ENCODE measurements at places on chromosomes 5 and 9. TPM values are rescaled to one million over a fixed set of nuclear protein-coding genes. Genes with fewer than 3 reads are reported as not detected.

The ANKRD34B gene
- total RNA-seq, result not detected

The NTNG2 gene
- 3.0 TPM for total RNA-seq

The DDX4 gene
- total RNA-seq, result not detected

The AFF4 gene
- total RNA-seq, result 81.0 TPM

The CER1 gene
- total RNA-seq, result 28.8 TPM

The COL15A1 gene
- not detected for total RNA-seq

The PDE6A gene
- 0.39 TPM for total RNA-seq

The DMGDH gene
- total RNA-seq, result 0.59 TPM

DNA sequence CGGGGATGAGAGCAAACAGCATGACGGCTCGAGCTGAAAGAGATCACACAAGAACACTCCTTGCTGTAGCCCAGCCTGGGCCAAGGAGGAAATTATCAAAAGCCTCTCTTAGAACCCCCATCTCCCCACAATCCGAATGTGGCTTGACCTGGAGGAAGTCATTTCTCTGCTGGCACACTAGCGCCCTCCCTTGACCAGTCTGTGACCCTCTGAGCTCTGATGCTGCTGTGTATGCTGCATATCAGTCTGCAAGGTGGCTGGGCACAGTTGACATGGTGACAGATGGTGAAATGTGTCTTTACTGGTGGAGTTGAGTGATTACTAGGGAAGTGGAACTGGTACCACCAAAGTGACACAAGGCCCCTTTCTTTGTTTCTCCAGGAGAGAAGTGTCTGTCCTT is 3.3 kb downstream of the SLC46A2 start:
- DNase-seq, result peak; percentile 11
- no peak overlapping the region for H3K4me3 ChIP-seq
- no peak overlapping the region for H3K27ac ChIP-seq
- H3K27me3 ChIP-seq, result peaks cover 20% of the 10 kb centered on the region

DNA sequence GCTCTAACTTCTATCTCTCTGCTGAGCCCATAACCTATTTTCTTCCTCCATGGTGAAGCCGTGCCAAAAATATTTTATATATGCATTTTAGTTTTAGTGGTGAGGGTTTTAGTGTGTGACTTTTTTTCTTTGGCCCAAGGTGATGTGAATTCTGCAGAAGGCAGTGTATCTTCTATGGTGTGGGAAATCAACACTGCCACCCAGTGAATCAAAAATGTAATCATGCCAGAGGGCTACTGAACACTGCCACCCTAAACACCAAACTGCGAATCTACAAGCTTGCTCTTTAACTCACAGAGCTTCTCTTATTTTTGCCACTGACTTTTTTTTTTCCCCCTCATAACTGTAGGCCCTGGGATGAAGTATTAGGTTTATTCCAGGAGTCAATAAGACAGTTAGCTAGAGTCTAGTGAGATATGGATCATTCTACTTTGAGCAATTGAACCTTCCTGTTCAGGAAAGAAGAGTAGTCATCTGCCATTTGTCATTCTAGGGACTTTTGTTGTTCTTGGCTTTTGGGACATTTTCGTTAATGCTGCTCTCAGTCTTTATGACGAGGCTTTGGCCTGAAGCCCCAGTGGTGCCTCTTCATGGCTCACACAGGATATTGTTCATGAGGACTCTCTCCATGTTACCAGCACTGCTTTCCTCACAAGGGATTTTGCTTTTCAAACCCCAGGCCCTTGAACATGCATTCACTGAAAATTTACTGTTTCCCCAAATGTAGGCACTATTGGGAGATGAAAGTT is 53.1 kb downstream of the C7 start:
- H3K27me3 ChIP-seq, result no peaks in the 10 kb centered on the region
- H3K4me1 ChIP-seq, result no peaks in the 10 kb centered on the region
- H3K36me3 ChIP-seq, result no peaks in the 10 kb centered on the region
- H3K27ac ChIP-seq, result no peak overlapping the region

GRCh38 chr9:24594234-24594850 is 48.6 kb upstream of the IZUMO3 start:
- H3K36me3 ChIP-seq, result no peaks in the 10 kb centered on the region
- no peak for DNase-seq
- no peak overlapping the region for H3K4me3 ChIP-seq

GRCh38 chr5:31995006-31995405 is 179.1 kb downstream of the GOLPH3 start:
- H3K27me3 ChIP-seq, result no peaks in the 10 kb centered on the region
- no peaks in the 10 kb centered on the region for H3K4me1 ChIP-seq
- H3K4me3 ChIP-seq, result no peak overlapping the region
- H3K27ac ChIP-seq, result no peak overlapping the region

DNA sequence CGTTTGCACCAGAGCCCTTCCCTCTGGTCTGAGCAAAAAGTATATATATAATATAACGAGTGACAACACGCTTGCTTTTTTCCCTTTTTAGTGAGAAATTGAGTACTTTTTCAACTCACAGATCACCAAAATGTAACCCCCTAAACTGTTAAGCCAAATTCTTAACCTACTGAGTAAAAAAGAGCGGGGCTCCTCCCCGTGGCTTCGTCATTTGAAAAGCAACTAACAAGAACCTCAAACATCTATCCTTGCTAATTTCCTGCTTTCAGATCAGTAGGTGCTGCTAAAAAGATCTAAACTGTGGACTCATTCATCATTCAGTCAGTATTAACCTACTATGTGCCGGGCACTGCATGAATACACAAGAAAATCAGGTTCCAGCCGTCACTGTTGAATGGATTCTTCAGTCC is 1.0 kb upstream of the PTBP3 start:
- peak overlapping the region; percentile 83 for H3K27ac ChIP-seq
- no peaks in the 10 kb centered on the region for H3K27me3 ChIP-seq
- H3K4me1 ChIP-seq, result peaks cover 7% of the 10 kb centered on the region
- no peak for DNase-seq
- H3K36me3 ChIP-seq, result no peaks in the 10 kb centered on the region

DNA sequence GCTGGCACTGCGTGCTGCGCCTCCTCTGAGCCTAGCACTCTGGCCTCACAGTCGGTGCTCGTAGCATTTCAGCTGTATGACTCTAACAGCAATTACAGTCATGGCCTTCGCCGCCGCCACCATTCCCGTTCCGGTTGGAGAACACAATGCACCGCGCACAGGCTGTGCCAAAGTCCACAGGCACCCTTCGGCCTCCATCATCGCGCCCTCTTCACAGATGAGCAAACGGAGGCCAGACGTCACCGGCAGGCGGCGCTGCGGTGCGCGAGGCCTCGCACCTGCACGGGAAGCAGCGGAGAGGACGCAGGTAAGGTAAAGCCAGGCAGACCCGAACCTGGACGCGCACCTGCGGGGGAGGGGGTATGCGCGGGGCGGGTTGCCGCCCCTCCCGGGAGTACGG is 128.9 kb downstream of the BARX1 start:
- no peak for DNase-seq
- no peaks in the 10 kb centered on the region for H3K27me3 ChIP-seq
- H3K27ac ChIP-seq, result no peak overlapping the region
- H3K4me3 ChIP-seq, result no peak overlapping the region
- H3K4me1 ChIP-seq, result no peaks in the 10 kb centered on the region

- DNase-seq, result no peak
- H3K27ac ChIP-seq, result no peak overlapping the region
- no peaks in the 10 kb centered on the region for H3K36me3 ChIP-seq
- H3K4me3 ChIP-seq, result no peak overlapping the region
- H3K27me3 ChIP-seq, result no peaks in the 10 kb centered on the region
- H3K4me1 ChIP-seq, result no peaks in the 10 kb centered on the region
These were observed 22.4 kb downstream of the MAML1 start for GRCh38 chr5:179755022-179755421.

- no peaks in the 10 kb centered on the region for H3K36me3 ChIP-seq
- DNase-seq, result no peak
- H3K27me3 ChIP-seq, result peaks cover 5% of the 10 kb centered on the region
These were observed 549.2 kb upstream of the DMAC1 start for GRCh38 chr9:8348756-8349155.

DNA sequence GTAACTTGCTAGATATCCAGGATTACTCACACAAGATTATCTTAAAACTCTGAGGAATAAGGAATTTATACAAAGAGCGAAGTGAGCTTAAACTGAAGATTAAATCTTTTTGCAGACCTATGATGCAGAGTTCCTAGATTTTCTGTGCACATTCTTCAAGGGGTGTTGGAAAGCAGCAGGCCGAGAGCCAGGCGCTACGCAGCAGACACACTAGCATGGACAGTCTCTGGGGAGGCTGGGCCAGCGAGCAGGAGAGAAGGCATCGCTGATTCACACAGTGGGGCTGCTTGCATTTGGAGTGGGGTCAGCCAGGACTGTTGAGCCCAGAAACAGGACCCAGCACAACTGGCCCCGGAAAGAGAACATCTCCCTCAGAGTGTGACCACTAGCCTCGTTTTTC is 136.3 kb downstream of the ADAMTS16 start:
- H3K27me3 ChIP-seq, result no peaks in the 10 kb centered on the region
- no peak for DNase-seq
- no peak overlapping the region for H3K4me3 ChIP-seq
- H3K4me1 ChIP-seq, result peaks cover 8% of the 10 kb centered on the region

- DNase-seq, result no peak
- no peak overlapping the region for H3K27ac ChIP-seq
- no peak overlapping the region for H3K4me3 ChIP-seq
- no peaks in the 10 kb centered on the region for H3K4me1 ChIP-seq
These were observed 63.7 kb downstream of the TJP2 start for GRCh38 chr9:69237702-69238295.

Data from A673 (cell line).